Uterus (tissue), 4 donors: ENCODE measurements at places on chromosomes 2 and 18. TPM values are rescaled to one million over a fixed set of nuclear protein-coding genes. Genes with fewer than 3 reads are reported as not detected.

ONECUT2 gene
- not detected for total RNA-seq

EDAR gene
- total RNA-seq, result 0.62 TPM

DNA sequence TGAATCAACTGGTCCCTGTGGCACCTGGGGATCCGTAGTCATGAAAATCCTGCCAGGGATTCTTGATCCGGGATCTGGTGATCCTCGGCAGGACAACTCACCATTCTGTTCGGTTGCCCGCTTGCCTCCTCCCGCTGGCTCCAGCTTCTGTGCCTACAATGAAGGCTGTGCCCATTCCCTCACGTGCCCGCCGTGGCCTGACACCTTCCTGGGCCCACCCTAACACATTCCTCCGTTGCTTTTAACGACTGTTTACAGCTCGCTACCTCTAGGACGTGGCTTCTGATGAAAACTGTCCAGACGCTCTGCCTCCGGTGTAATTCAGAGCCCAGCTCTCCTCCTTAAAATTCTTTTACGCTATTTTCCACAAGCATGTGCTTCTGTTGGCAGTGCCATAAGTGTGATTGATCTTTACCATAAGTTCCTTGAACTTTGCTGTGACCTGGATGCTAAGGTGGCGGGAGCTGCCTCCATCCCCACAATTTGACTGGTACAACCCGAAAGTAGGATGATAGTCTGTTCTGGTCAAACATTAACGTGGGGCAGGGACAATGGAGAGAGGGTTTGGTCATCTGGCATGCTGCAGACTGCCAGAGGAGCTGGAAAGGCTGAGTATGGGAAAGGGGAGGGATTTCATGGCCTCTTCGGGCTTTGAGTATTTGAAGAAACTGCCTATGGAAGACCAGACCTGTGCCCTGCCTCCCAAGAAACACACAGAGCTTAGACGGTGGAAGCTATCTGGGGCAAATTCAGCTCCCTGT, 206.8 kb upstream of the TNP1 start:
- H3K27me3 ChIP-seq, result no peaks in the 10 kb centered on the region
- H3K4me1 ChIP-seq, result no peaks in the 10 kb centered on the region
- H3K36me3 ChIP-seq, result no peaks in the 10 kb centered on the region
- H3K4me3 ChIP-seq, result no peak overlapping the region
- no peak for DNase-seq
- peak overlapping the region; percentile 28 for H3K27ac ChIP-seq

OBSL1 gene
- total RNA-seq, result 53.2 TPM

DNA sequence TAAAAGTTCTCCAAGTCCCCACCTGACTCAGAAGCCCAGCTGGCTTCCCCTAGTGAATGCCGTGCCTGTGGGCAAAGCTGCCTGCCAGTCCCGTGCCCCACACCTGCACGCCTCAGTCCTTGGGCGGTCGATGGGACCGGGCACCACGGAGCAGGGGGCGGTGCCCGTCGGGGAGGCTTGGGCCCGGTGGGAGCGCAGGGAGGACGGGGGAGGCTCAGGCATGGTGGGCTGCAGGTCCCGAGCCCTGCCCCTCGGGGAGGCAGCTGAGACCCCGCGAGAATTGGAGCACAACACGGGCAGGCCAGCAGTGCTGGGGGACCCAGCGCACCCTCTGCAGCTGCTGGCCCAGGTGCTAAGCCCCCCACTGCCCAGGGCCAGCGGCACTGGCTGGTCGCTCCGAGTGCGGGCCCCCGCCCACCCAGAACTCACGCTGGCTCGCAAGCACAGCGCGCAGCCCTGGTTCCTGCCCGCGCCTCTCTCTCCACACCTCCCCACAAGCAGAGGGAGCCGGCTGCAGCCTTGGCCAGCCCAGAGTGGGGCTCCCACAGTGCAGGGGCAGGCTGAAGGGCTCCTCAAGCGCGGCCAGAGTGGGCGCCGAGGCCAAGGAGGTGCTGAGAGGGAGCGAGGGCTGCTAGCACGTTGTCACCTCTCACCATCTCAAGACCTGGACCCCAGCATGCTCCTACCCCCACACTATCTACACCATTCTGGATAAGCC, 215.5 kb downstream of the TNS1 start:
- no peak for DNase-seq
- no peak overlapping the region for H3K4me3 ChIP-seq
- no peaks in the 10 kb centered on the region for H3K36me3 ChIP-seq
- H3K27ac ChIP-seq, result no peak overlapping the region

RIT2 gene
- not detected for total RNA-seq

GRCh38 chr2:156311976-156312375, 20.5 kb downstream of the NR4A2 start:
- no peaks in the 10 kb centered on the region for H3K36me3 ChIP-seq
- H3K4me3 ChIP-seq, result no peak overlapping the region
- no peak overlapping the region for H3K27ac ChIP-seq
- H3K27me3 ChIP-seq, result no peaks in the 10 kb centered on the region
- no peaks in the 10 kb centered on the region for H3K4me1 ChIP-seq

GYPC gene
- total RNA-seq, result 67.6 TPM

PROKR1 gene
- total RNA-seq, result not detected

ABCB11 gene
- total RNA-seq, result not detected

BOLL gene
- not detected for total RNA-seq

- DNase-seq, result no peak
- no peaks in the 10 kb centered on the region for H3K27me3 ChIP-seq
- no peaks in the 10 kb centered on the region for H3K36me3 ChIP-seq
- peaks cover 8% of the 10 kb centered on the region for H3K4me1 ChIP-seq
Observed at GRCh38 chr2:70558195-70558808, 4.7 kb upstream of the TGFA start.

DOK6 gene
- total RNA-seq, result 0.26 TPM

- peak; percentile 52 for DNase-seq
- H3K27me3 ChIP-seq, result no peaks in the 10 kb centered on the region
- H3K4me3 ChIP-seq, result no peak overlapping the region
- H3K36me3 ChIP-seq, result no peaks in the 10 kb centered on the region
- H3K4me1 ChIP-seq, result no peaks in the 10 kb centered on the region
Observed at GRCh38 chr18:80009661-80010550, 21.5 kb upstream of the TXNL4A start.

DNA sequence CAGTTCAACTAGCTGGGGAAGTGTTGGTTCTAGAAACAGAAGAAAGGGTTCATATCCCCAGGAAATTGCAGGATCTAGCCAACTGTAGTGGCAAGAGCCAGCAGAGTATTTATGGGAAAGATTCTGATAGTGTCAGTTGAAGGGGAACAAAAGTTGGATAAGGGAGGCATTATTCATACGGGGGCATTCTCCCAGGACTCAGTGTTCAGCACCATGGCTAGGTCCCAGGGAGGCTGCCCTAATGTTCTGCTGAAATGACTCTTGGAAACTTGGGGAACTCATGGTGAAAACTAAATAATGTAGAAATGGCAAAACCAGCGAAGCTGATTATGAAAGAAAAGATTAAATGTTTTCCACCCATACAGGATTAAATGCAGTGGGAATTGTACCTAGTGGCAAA, 543.7 kb downstream of the TRIB2 start:
- no peak overlapping the region for H3K4me3 ChIP-seq
- no peak overlapping the region for H3K27ac ChIP-seq
- H3K4me1 ChIP-seq, result no peaks in the 10 kb centered on the region
- no peak for DNase-seq
- H3K27me3 ChIP-seq, result no peaks in the 10 kb centered on the region

DNA sequence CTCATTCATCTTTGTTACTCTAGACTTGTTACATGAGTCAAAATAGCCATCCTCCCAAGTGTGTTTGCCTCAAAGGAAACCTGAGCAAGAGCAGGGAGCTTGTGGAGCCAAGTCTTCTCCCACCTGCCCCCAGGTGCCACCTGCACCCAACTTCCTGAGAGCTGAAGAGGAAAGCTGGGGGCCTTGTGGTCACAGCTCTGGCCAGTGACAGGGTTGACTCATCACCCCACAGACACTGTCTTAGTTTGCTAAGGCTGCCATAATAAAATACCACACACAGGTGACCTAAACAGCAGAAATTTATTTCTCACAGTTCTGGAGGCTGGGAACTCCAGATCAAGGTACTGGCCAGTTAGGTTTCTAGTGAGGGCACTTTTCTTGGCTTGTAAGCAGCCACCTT, 99.6 kb downstream of the TPGS2 start:
- H3K4me3 ChIP-seq, result no peak overlapping the region
- no peak overlapping the region for H3K27ac ChIP-seq
- H3K27me3 ChIP-seq, result no peaks in the 10 kb centered on the region
- no peaks in the 10 kb centered on the region for H3K4me1 ChIP-seq

CCDC142 gene
- 42.8 TPM for total RNA-seq
